ENCODE measurements at places on chromosomes 2 and 18.

DNA sequence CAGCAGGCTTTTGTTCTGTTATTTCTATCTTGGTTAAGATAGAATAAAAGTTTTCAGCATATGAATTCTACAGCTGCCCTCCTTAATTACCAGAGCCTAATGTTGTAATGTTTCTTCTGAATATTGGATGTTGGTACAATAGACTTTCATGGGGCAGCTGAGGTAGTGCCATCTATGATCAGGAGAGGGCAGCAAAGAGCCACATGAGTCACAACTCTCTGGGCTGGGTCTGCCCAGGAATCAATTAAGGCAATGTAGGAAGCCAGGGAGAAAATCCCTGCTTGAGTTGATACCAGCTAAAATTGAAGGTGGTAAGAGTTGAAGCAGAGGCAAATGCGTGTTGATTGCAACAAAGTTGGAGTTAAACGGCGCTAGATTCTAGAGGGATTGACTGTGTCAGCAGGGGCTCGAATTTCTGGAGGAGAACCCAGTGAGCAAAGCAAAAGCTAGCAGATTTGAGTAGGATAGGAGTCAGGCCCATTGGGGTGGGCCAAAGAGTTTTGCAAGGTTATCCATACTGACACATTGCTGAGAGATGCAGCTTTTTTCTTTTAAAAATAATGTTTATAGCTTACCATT, 10.6 kb upstream of the MC5R start:
- no peak for DNase-seq

GRCh38 chr18:60391571-60392226, 19.1 kb upstream of the MC4R start:
- DNase-seq: no peak

DNA sequence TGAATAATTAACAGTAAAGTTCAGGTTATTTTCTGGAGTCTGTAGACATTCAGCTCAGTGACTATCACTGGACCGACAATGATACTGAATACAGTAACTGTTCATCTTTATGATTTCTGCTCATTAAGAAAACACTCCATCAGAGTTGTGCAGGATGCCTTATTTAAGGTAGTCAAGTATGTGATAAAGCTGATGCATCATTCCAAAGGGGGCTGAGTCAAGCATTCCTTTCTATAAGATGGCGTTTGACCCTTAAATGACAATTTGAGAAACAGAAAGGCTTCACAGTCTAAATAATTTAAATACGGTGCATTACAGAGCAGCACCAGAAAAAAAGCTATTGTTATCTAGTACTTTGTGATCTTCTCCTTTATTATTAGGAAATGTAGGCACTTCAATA, 131.1 kb downstream of the CDH2 start:
- no peak for DNase-seq

DNA sequence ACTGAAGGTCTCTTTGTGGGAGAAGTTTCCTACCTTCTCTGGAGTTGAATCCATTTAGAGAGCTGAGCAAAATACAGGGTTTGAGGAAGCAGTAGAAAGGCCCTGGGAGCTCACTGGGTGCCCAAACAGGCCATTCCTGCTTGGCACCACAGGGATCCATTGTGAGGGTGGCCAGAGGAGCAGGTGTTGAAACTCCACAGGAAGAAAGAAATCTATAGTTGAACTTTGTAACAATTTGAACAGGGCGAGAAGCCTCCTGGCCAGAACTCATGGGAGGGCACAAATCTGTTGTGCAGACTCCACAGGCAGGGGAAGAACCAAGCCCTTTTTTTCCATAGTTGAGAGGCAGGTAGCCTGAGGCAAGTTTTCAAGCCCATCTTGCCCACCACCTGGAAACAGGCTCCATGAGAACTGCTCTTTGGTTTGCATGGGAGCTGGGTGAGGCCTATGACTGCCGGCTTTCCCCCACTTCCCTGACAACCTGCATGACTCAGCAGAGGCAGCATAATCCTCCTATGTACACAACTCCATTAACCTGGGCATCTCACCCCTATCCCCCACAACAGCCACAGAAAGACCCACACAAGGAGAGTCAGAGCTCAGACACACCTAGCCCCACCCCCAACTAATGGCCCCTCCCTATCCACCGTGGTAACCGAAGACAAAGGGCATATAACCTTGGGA, 1053.0 kb downstream of the TSN start:
- DNase-seq: no peak

DNA sequence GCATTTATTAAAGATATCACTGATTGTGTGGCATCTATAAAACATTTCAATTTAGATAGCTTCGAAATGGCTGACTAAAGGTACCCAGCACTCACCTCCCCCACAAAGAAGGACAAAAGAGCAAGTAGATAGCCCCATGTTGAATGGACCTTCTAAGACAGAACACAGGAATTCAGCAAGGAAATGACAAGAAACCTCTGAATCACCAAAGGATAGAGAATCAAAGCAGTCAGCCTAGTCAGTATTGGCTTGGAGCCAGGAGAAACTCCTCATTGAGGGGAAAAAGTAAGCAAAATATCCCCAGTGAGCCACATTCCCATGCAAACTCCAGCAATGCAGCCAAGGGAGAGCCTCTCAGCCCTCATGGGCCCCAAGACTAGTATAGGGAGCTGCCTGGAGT, 113.7 kb downstream of the BARD1 start:
- no peak for DNase-seq

- DNase-seq: no peak
Observed at GRCh38 chr2:20868377-20868776, 45.5 kb upstream of the LDAH start.

- DNase-seq: no peak
Observed at GRCh38 chr2:210072493-210072892, 70.1 kb downstream of the RPE start.

GRCh38 chr2:152336854-152337510, 2.0 kb downstream of the FMNL2 start:
- no peak for DNase-seq

GRCh38 chr2:20612925-20613916, 37.7 kb downstream of the HS1BP3 start:
- no peak for DNase-seq

DNA sequence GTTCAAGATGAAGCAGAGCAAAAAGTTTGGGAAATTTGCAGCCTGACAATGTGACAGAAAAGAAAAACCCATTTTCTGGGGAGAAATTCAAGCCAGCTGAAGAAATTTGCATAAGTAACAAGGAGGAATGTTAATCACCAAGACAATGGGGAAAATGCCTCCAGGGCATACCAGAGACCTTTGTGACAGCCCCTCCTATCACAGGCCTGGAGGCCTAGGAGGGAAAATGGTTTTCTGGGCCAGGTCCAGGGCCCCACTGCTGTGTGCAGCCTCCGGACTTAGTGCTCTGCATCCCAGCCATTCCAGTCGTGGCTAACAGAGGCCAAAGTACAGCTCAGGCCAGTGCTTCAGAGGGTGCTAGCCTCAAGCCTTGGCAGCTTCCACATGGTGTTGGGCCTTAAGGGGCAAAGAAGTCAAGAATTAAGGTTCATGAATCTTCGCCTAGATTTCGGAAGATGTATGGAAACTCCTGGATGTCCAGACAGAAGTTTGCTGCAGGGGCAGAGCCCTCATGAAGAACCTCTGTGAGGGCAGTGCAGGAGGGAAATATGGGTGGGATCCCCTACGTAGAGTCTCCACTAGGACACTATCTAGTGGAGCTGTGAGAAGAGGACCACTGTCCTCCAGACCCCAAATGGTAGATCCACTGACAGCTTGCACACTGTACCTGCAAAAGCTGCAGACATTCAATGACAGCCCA, 314.1 kb upstream of the TRIB2 start:
- DNase-seq: no peak

- DNase-seq: no peak
Observed at GRCh38 chr2:191026377-191026776, 12.4 kb upstream of the STAT1 start.

- no peak for DNase-seq
Observed at GRCh38 chr2:23615216-23616020, 230.4 kb downstream of the KLHL29 start.

GRCh38 chr2:27489118-27489497, 435 bp downstream of the IFT172 start:
- DNase-seq: no peak

DNA sequence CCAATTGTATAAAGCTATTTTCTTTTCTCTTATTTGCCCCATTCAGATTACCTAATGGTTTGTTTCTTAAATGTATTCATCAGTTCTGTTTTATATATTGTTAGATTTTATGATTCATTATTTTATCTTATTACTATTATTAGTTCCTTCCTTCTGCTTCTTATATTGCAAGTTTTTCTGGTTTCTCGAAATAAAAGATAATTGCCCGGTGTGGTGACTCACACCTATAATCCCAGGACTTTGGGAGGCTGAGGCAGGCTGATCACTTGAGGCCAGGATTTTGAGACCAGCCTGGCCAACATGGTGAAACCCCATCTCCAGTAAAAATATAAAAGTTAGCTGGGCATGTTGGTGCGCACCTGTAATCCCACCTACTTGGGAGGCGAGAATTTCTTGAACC, 37.8 kb downstream of the ANTXR1 start:
- no peak for DNase-seq

- no peak for DNase-seq
Observed at GRCh38 chr2:176083796-176084261, at the start of gene EVX2. TSS of gene EVX2 (minus strand) at chr2:176083962. CDS start at chr2:176083776, 186 bp downstream.

GRCh38 chr2:229970406-229970805, 48.1 kb downstream of the FBXO36 start:
- no peak for DNase-seq

GRCh38 chr18:75284566-75284965, 74.0 kb downstream of the TSHZ1 start:
- no peak for DNase-seq

DNA sequence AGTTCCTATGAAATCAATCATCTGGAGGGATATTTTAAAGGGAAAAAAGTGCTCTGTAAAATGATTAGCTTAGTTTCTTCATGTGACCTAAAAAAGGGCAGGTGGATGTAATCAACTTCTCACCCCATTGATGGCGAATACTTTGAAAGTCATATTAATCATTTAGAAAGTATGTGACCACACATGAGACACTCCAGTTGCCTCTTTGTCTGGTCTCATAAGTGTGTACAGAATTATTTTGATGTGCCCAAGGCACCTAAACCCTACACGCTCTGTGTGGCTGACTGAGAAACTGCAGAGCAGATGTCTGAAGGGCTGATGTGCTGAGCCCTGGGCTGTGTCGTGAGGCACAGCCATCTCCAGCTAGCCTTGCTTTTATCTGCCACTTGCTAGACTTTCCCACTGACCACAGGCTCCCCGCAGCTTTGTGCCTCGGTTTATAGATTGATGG, 26.9 kb downstream of the SGPP2 start:
- DNase-seq: no peak

DNA sequence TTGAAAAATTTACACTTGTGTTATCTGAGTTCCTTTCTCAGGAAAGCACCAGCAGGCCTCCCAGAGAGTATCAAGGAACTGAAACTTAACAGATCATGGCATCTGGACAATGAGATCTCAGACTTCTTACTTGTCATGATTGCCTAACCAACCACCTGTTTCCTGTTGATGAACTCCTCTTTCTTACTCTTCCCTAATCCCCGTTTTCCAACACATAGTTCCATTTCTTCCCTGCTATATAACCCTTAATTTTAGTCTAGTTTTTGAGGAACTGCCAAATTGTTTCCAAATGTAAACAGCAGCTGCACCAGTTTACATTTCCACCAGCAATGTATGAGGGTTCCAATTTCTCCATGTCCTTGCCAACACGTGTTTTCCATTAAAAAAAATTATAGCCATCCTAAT, 6.1 kb upstream of the FAM171B start:
- DNase-seq: no peak

GRCh38 chr2:69221512-69221911, 165.5 kb downstream of the GFPT1 start:
- no peak for DNase-seq

- DNase-seq: no peak
Observed at GRCh38 chr2:112639936-112640335, 5.8 kb upstream of the SLC20A1 start.

DNA sequence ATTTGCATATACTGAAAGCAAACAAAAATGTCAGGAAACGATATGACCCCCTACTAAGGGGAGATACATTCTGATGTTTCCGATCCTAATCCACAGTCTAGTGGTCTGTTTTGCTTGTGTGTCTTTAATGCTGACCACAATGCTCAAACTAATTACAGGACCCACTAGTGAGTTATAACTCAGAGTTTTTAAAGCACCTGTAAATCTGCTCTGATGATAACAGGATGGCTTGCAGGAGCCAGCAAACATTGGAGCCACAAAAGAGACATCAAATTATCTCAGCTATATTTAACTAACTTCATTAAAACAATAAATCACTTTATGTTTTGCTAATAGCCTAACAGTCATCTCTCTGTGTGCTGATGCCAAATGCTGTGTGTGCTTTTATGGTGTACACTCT, 300.3 kb downstream of the NBAS start:
- no peak for DNase-seq

GRCh38 chr2:59296279-59296678, 1055.2 kb upstream of the FANCL start:
- no peak for DNase-seq

- no peak for DNase-seq
Observed at GRCh38 chr2:125405816-125406215, 1250.1 kb upstream of the GYPC start.

DNA sequence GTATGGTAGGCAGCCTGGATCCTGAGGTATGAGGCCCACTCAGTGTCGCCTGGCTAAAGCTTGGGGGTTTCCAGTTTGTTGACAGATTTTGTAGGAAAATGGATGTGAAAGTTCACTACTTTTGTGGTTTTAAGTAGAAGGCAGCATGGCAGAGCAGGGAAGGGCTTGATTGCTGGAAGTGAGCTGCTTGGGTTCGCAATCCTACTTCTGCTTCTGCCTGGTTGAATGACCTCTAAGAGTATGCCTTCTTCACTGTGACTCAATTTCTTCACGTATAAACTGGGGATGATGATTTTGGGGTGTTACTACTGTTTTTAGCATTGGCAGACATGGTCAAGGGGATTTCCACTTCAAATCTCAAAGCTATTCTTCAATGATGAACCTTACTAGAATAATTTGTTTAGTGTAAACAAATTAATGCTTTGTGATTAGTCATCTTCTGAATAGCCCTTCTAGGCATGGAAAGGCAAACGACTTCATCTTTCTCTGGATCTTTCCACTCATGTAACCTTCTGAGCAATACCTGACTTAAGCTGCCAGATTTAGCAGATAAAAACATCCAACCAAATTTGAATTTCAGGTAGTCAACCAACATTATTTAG, 13.2 kb downstream of the BMP10 start:
- DNase-seq: no peak

- no peak for DNase-seq
Observed at GRCh38 chr18:59718108-59718463, 20.9 kb upstream of the CCBE1 start.
